ENCODE measurements at places on chromosomes 3 and 15.

DNA sequence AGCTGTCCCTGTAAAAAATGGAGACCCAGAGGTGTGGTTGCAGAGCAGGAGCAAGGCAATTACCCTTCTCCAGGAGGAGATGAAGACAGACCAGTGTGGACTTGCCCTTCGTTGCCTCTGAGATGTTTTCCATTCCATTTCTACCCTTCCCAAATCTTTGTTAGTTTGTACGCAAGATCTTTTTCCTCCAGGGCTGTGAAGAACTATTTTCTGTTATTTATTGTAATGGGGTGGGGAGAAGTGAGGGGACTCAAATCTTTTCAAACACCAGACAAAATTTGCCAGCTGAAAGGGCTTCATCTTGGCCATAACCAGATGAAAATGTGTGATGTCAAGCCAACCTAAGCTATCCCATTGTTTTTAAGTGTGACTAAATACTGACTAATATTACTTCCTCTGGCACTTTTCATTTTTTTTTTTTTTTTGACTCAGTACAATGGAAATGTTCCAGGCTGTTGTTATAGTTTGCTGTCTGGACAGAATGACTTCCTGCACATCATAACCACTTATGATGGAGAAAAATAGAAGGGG is 271.3 kb upstream of the TPRG1 start:
- DNase-seq, result no peak

- DNase-seq, result no peak
Observed at GRCh38 chr3:126130081-126130855, 46.3 kb upstream of the SLC41A3 start.

DNA sequence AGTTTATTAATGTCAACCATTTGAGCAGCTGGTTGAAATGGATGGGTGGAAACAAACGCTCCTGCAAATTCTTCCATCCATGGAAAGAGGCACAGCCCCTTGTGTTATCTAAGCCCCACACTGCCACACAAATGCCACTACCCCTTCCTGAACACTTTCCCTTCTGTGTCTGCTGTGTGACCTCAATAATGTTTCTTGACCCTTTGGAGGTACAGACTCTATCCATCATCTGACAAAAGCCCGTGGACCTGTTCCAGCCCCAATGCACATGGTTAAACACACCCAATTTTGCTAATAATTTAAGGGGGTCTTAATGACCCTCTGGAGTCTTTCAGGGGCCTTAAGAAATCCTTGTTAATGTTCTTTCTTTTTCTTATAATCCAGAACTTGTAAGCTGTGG is 482.2 kb upstream of the CFAP20DC start:
- DNase-seq, result no peak

DNA sequence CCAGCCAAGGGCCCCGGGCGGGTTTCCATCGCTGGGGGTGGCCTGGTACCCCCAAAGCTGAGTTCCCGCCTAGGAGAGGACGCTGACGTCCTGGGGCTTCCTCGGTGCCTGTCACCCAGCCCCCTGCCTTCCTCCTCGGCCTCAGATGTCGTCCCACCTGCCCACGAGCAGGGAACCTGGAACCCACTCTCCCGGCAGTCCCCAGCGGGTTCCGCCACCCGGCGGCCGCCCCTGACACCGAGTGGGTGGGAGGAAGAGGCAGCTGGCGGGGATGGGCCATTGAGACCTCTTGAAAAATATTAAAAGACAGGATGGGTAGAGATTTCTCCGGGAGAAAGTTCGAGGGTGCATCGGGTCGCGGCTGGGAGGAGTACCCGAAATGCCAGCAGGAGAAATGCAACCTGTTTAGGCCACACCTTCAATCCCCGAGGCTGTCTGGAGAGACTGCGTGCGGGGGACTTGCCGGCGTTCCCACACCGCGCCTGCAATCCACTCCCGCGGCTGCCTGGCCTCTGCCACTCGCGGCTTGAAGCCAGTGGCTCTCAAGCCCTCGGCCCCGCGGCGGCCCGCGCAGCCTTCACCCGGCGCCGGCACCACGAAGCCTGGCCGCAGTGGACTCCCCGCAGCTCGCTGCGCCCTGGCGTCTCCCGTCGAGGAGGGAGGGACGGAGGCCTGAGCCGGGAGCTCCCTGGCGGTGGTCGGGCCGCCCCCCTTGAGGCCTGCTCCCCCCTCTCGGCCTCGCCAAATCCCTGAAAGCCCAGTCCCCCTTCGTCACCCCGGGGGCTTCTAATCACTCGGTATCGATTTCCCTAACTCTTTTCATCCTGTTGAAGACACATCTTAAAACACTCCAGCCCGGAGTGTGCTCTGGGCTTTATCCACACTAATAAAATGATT is 8.6 kb upstream of the NR2F2 start:
- DNase-seq, result no peak

GRCh38 chr3:28013864-28014473 is 227.4 kb upstream of the CMC1 start:
- DNase-seq, result no peak

DNA sequence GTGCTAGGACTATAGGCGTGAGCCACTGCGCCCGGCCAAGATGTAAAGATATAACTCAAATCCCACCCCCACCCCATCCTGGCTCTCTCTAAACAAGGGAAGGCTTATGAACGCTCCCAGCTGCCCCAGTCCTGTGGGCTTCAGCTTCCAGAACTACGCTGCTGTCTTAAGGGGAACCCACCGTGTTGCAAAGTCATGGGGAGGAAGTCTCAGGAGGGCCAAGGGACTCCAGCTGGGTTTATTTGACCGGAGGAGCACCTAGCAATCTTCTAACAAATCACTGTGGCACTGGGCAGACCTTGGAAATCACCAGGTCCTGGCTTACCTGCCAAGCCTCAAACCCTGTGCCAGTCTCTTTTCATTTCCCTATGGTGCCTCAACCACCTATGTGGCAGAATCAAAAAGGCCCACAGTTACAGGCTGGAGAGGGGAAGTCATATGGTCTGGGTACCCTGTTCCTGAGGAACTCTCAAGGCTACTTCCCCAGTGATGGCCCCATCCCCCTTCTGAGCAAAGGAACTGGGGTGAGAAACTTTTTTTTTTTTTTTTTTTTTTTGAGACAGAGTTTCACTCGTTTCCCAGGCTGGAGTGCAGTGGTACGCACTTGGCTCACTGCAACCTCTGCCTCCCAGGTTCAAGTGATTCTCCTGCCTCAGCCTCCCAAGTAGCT is 83.4 kb downstream of the RBPMS2 start:
- DNase-seq, result no peak

GRCh38 chr3:141459008-141459407 is 27.8 kb upstream of the RASA2 start:
- DNase-seq, result no peak

DNA sequence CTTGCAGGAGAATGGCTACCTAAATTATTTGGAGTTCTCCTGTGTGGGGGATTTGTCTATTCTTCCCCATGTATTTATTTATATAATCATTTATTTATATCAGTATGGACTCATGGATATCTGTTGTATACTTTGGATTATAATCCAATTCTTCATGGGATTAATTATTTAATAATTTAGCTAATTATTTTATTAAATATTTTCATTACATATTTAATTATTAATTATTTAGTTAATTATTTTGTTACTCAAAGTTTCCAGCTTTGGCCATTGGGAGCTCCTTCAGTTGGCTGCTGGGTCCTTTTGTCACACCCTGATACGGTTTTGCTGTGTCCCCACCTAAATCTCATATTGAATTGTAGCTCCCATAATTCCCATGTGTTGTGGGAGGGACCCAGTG is 3.3 kb upstream of the PRR20G start:
- DNase-seq, result no peak

- no peak for DNase-seq
Observed at GRCh38 chr15:28271697-28272260, 50.2 kb downstream of the HERC2 start.

DNA sequence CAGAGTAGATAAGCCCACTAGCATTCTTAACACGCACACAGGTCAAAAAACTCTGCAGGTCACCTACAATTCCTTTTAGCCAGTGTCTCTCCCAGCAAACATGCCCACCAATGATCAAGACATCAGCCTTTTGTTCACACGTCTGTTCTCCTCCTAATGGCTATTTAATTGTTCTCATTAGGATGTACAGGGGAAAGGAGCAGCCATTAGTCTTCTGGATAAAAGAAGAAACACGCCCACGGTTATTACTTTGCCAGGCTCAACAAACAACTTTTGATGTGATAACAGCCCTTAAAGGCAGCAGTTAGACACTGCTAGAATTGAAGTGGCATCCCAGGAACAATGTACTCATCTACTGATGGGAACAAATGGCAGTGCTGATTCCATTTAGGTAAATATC is 108.8 kb downstream of the NTRK3 start:
- DNase-seq, result no peak

DNA sequence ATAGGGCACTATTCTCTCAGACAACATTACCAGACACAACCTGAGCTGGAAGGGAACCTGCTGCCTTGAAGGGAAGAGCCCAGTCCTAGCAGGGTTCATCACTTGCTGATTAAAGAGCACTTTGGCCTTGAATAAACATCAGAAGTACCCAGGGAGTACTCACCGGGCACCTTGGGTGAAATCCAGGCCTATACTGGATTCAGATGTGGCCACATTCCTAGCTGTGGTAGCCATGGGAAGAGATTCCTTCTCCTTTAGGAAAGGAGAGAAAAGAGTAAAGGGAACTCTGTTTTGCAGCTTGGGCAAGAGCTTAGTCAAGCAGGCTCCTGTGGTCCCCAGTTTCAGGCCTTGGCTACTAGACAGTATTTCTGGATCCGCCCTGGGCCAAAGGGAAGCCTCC is 195.0 kb downstream of the SPATA16 start:
- DNase-seq, result no peak

- no peak for DNase-seq
Observed at GRCh38 chr15:80121546-80121945, 31.3 kb upstream of the FAH start.

DNA sequence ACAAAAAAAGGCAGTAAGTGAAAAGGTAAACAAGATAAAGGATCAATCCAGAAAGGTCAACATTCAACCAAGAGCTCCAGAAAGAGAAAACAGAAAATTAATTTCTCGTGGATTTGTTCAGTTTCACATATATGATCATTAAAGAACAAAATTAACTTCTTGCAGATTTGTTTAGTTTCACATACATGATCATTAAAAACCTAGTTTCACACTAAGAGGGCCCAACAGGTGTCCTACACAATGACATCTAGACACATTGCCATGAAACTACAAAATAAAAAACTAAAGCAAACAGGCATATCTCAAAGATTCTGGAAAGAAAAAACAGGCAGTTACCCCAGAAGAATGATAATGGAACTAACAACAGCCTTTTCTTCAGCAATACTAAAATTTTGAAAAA is 22.1 kb downstream of the PHC3 start:
- no peak for DNase-seq

- DNase-seq, result no peak
Observed at GRCh38 chr15:91787198-91787597, 66.3 kb upstream of the SLCO3A1 start.

DNA sequence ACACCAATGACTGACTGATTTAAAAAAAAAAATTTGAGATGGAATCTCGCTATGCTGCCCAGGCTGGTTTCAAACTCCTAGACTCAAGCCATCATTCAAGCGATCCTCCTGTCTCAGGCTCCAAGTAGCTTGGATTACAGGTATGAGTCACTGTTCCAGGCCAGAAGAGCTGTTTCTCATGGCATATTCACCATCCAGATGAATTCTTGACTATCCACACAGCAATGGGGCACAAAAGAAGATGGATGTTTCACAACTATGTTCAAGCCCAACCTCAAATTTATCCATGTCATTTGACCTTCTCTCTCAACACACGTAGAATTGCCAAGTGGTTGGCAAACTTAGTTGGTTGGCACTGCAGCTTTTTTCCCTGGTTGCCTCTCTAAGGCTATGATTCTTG is 40.6 kb downstream of the PRICKLE2 start:
- DNase-seq, result no peak

DNA sequence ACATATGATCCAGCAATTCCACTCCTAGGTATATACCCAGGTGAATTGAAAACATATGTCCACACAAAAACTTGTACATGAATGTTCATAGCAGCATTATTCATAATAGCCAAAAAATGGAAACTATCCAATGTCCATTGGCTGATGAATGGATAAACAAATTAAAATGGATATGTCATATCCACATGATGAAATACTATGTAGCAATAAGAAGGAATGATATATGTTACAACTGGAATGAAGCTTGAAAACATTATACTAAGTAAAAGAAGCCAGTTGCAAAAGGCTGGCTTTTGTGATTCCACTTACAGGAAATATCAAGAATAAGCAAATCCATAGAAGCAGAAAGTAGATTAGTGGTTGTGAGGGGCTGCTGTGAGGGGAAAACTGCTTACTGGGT is 33.7 kb downstream of the BNC1 start:
- DNase-seq, result no peak

GRCh38 chr15:75578173-75578947 is 755 bp downstream of the PTPN9 start:
- peak; percentile 16 for DNase-seq

- no peak for DNase-seq
Observed at GRCh38 chr3:61008153-61008997, 242.9 kb downstream of the FHIT start.

- DNase-seq, result no peak
Observed at GRCh38 chr3:34175636-34176176, 377.3 kb downstream of the PDCD6IP start.

DNA sequence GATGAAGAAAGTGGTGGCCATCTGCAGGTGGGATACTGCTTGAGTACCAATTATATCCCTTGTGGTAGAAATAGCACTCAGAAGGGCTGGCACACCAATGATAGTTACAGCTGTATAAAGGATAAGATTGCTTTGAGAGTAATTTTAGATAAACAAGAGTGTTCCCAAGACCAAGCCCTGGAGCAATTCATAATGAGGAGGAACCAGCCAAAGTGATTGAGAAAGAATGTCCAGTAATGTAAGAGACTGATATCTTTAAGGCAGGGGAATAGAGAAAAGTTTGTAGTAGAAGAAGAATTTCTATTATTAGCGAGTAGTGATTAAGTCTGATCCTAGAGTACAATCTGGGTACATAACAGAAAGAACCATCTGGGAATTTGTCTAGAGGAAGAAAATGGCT is 945.1 kb downstream of the OTOL1 start:
- no peak for DNase-seq

- no peak for DNase-seq
Observed at GRCh38 chr15:38702178-38702912, 137.7 kb upstream of the RASGRP1 start.

- no peak for DNase-seq
Observed at GRCh38 chr15:39846108-39846507, 63.5 kb upstream of the FSIP1 start.

- no peak for DNase-seq
Observed at GRCh38 chr3:197219619-197220018, 78.8 kb downstream of the DLG1 start.

Data from stimulated activated CD4-positive, alpha-beta T cell treated with anti-CD3 and anti-CD28 coated beads, Interleukin-4, amount 100 ng/mL, for 24 hours (primary cell).